ENCODE measurements at places on chromosomes 2 and 18. TPM values are rescaled to one million over a fixed set of nuclear protein-coding genes. Genes with fewer than 3 reads are reported as not detected.

The B3GNT7 gene
- total RNA-seq, result not detected

GRCh38 chr2:200975672-200976071 lies 12.2 kb upstream of the ORC2 start:
- no peak for DNase-seq

GRCh38 chr2:208793434-208793833 lies 386.8 kb downstream of the PTH2R start:
- no peak for DNase-seq

GRCh38 chr2:12211326-12212175 lies 465.1 kb downstream of the LPIN1 start:
- no peak for DNase-seq

Measured in activated CD4-positive, alpha-beta T cell treated with anti-CD3 and anti-CD28 coated beads, Interleukin-2, amount 10 ng/mL, durations not matched to agents 7 days and 5 days (primary cell).